ENCODE measurements at places on chromosomes 3 and 15.

GRCh38 chr3:39285332-39285731 is 5.5 kb upstream of the CX3CR1 start:
- DNase-seq: no peak

GRCh38 chr15:27723821-27724220 is 375.3 kb downstream of the OCA2 start:
- DNase-seq: no peak

GRCh38 chr3:44065311-44066094 is 176.2 kb upstream of the TOPAZ1 start:
- DNase-seq: peak; percentile 53

GRCh38 chr15:56608140-56608778 is 125.0 kb downstream of the ZNF280D start:
- DNase-seq: no peak

- no peak for DNase-seq
These were observed 22.7 kb upstream of the ALCAM start for GRCh38 chr3:105343991-105344390.
